ENCODE measurements at places on chromosomes 7 and 10.

DNA sequence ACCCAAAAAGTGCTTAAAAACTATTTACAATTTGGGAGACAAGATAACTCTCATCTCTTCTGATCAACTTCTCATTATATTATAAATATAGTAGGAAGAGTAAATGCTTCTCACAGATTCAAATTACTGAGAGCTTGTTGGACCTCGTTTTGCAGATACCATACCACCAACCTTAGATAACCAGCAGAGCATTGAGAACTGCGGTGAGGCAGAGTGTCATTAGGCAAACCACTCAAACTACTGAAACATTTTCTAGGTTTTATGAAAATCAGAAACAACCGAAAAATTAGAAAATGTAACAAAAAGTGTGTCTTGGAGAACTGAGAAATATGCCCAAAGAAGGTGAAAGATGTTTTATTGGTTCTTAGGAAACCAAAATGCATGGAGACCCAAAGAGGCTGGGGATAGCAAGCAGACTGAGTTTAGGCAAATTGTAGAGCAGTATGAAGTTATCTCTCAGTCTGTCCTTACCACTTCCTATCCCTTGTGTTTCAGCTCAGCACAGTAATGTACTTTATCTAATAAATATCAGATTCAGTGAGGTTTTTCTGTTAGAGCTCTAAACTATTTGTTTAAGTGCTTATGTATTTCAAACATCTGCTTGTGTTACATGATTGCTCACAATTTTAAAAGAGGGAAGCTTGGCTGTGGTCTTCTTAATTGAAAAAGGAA is 77.9 kb downstream of the HECTD2 start:
- DNase-seq, result peak; percentile 53

DNA sequence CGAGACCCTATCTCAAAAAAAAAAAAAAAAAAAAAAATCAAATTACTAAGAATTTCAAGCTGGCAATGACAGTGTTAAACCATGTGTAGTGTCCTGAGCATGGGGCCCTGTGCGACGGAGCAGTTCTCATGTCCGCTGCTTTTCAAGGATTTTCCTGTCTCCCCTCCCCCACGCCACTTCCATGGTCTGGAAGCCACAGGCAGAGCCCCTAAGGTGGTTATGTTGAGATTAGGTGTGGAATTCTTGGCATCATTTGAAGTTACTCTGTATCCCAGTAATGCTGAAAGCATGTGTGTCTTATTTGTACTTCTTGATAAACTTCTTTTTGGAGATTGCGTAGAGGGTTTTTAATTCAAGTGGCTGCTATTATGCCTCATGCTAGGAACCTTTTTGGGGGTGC is 65.2 kb downstream of the PFKFB3 start:
- no peak for DNase-seq

DNA sequence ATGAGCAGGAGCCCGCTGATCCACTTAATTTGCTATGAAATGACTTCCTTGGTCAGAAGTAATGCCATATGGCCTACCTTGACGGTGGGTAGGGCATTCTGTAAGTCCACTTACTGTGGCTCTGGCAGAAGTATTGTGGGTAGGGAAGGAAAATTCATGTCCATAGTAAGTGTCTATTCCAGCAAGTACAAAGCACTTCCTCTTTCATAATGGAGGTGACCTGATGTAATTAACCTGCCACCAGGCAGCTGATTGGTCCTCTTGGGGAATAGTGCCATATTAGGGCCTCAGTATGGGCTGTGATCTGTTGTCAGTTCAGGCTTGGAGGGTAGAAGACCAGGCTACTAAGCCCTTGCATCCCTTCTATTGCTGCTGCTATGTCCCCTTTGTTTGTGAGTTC is 103.9 kb downstream of the SLC37A3 start:
- DNase-seq, result peak; percentile 20

GRCh38 chr7:91285696-91286355 is 21.6 kb downstream of the FZD1 start:
- no peak for DNase-seq

DNA sequence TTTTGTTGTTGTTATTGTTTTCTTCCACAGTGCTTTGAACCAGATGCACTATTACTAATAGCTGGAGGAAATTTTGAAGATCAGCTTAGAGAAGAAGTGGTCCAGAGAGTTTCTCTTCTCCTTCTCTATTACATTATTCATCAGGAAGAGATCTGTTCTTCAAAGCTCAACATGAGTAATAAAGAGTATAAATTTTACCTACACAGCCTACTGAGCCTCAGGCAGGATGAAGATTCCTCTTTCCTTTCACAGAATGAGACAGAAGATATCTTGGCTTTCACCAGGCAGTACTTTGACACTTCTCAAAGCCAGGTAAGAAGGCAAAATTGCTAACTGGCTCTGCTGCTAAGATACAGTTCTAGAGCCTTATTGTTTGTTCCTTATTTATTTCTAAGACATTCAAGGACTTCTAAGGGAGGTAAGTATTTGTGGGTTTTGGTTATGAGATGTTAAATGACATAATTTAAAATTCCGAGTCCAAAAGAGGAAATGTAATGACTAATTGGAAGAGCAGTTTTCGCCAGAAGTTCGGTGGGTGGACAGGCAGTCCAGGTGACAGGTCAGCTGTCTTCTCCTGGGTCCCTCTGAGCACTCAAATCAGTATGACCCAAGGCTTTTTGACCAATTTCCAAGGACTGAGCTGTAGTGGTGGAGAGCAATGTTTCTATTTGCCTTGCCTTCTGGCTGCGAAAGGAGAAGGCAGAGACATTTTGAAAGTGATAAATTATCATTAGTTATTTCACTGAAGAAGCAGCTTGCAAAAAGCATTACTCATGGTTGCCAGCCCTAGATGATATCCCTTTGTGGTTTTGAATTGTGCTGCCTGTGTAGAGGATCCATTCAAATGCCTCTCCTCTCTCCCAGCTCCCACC is 10.1 kb downstream of the SLC39A12 start:
- peak; percentile 17 for DNase-seq

DNA sequence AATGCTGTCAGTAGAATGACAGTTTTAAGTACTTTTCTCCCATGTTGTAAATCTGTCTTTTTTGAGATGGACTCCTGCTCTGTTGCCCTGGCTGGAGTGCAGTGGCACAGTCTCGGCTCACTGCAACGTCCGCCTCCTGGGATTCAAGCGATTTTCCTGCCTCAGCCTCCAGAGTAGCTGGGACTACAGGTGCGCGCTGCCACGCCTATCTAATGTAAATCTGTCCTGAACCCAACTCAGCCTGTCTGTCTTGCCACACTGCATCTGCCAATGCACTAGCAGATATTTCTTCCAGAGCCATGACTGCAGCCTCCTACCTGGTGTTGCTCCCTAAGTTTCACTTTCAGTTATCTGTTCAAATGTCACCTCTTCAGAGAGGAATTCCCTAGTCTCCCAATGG is 264.1 kb downstream of the PHF14 start:
- DNase-seq, result no peak

GRCh38 chr10:132258423-132258822 is 49.3 kb downstream of the STK32C start:
- DNase-seq, result no peak

- DNase-seq, result peak; percentile 20
Measured at GRCh38 chr7:21543528-21544302, 876 bp downstream of the DNAH11 start.

- no peak for DNase-seq
Measured at GRCh38 chr7:64639267-64640001, 26.5 kb upstream of the ZNF107 start.

GRCh38 chr7:98651760-98652159 is 34.7 kb downstream of the NPTX2 start:
- DNase-seq, result no peak

GRCh38 chr10:130137659-130138478 is 1.7 kb downstream of the GLRX3 start:
- no peak for DNase-seq

- DNase-seq, result no peak
Measured at GRCh38 chr7:3998060-3998459, 684.0 kb upstream of the FOXK1 start.

DNA sequence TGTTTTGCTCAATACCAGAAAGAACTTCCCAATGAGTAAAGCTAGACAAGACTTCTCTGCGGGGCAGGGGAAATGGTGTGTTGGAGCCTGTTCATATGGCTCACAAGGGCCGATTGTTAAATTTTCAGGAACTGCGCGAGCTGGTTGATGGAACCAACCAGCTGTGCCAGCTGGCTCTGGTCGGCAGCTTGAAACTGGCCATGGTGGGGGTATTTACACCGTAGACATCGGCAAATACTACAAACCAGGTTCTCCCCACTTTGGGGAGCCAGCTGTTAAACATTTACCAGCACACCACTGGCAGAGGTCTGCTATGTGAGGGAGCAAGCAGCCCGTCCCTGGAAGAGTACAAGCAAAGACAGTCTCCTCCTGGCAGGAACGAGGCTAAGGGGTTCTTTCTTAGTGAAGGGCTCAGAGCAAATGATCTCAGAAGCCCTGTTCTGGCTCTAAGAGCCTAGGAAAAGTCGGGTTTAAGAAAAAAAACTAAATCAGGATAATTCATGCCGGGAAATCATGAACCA is 8.8 kb upstream of the ZMIZ1 start:
- DNase-seq, result no peak

- DNase-seq, result peak; percentile 89
Measured at GRCh38 chr7:101077303-101078086, 7.8 kb upstream of the TRIM56 start.

GRCh38 chr10:68111584-68111983 is 2.3 kb downstream of the MYPN start:
- no peak for DNase-seq

DNA sequence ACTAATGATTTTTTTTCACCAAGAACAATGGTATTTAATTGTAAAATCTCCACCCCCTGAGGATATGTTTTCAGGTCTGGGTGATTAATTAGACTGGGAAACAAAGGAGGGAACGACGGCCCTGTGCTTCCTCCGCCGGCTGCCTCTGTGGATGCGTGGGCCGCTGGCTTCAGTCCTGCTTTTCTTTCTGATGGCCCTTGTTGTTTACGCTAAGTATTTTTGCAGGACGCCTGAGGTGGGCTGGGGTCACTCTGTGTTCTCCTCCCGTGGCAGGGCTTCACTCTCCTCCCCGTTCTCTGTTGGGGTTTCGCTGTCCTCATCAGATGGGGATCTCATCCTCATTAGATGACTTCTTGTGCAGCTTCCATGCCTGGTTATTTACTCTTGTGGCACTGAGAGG is 5.2 kb upstream of the ACBD5 start:
- no peak for DNase-seq

GRCh38 chr7:36763132-36763816 is 39.0 kb upstream of the AOAH start:
- DNase-seq, result no peak

DNA sequence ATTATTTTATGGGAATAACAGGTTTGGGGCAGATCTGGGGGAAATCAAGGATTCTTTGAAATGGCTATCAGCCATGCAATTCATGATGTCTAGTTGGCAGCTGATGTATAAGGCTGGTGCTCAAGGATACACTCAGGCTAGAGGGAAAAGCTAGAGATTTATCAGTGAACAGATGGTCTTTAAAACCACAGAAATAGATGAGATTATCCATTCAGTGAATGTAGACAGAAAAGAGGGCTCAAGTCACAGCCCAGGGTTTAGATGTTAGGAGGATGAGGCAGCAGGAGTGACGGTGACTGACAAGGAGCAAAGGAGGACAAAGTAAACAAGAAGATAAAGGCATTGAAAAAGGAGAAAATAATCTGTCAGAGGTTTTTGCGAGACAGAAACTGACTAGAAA is 238.7 kb downstream of the CDK14 start:
- peak; percentile 59 for DNase-seq

- peak; percentile 93 for DNase-seq
Measured at GRCh38 chr10:124530215-124530665, 68.6 kb downstream of the LHPP start.

GRCh38 chr7:92598310-92598981 is 8.3 kb upstream of the FAM133B start:
- DNase-seq, result no peak

- DNase-seq, result peak; percentile 79
Measured at GRCh38 chr7:70698219-70698832, 433.6 kb upstream of the GALNT17 start.

GRCh38 chr7:97174303-97174702 is 56.8 kb downstream of the SDHAF3 start:
- no peak for DNase-seq

GRCh38 chr7:128380483-128381106 is 19.1 kb upstream of the PRRT4 start:
- DNase-seq, result no peak

DNA sequence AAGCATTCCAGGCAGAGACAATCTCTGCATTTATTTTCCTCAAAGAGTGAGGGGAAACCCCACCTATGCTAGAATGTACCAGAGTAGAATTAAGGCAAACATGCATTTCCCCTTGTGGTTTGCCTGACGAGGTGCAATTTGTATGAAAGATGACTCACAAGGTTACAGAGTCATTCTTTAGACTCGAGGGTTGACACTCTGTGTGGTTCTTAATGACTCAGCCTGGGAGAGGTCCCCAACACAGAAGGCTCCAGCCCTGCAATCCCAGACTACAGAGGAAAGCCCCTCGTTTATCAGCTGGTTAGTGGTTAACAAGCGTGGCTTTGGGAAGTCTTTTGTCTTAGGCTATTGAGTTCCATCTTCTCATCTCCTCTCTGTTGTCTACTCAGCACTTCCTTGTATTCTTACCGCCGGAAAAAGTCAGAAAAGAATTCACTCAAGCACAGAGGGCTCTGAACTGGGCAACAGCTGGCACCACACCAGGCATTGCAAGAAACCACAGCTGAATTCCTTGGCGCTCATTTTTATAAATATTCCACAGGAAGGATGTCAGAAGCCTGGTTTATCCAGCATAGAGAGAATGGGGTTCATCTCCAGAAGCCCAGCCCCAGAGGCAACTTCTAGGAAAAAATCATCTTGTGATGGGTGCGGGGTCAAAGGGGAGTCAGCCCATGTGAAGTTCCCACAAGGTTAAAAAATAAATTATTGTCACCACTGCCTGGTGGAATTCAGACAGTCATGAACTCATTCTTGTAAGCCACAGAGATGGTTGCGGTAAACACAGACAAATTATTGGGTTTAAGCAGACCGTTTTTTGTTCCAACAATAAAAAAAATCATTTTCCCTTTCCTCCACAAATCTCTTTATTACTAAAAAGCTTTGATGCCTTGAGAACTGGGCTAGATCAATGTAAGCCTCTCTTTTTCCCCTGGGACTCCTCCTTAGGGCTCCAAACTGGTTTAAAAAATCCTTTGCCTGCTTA is 24.5 kb upstream of the SVIL start:
- peak; percentile 71 for DNase-seq

- DNase-seq, result no peak
Measured at GRCh38 chr10:15857107-15857575, 3.2 kb downstream of the MINDY3 start.

GRCh38 chr7:149431486-149432120 is 29.3 kb downstream of the ZNF777 start:
- no peak for DNase-seq

GRCh38 chr10:104486803-104487202 is 133.2 kb downstream of the CFAP58 start:
- DNase-seq, result no peak

All from hematopoietic multipotent progenitor cell treated with erythropoietin and hydrocortisone succinate and interleukin-3 and kit ligand, for 4 days (in vitro differentiated cells).